GM23248 (cell line): ENCODE measurements at places on chromosomes 1 and 21. TPM values are rescaled to one million over a fixed set of nuclear protein-coding genes. Genes with fewer than 3 reads are reported as not detected.

Gene HSD3B2
- total RNA-seq, result not detected in 2 replicates

- no peaks in the 10 kb centered on the region for H3K4me1 ChIP-seq
- H3K36me3 ChIP-seq, result no peaks in the 10 kb centered on the region
- H3K4me3 ChIP-seq, result no peak overlapping the region
- DNase-seq, result no peak
- H3K27me3 ChIP-seq, result no peaks in the 10 kb centered on the region
Measured at GRCh38 chr1:74548961-74549750, 36.7 kb upstream of the LRRC53 start.

- no peaks in the 10 kb centered on the region for H3K36me3 ChIP-seq
- H3K4me1 ChIP-seq, result no peaks in the 10 kb centered on the region
- H3K27ac ChIP-seq, result no peak overlapping the region
Measured at GRCh38 chr1:194252199-194252598, 1065.8 kb upstream of the B3GALT2 start.

DNA sequence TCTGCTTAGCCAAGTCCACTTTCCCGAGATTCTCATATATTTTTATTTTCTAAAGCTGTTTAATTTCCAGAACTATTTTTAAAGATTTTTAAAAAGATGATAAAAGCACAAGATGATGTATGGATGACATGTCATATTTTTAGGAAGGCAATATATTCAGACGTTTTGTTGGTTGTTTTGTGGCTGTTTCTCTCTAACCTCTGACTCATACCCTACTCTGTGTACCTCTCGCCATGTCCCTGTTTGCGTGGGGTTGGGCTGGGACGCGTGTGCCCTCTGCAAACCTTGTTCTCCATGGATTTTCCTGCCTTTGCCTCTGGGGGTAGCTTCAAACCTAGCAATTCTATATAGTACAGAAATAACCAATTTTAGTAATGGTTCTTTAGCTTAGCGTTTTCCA, 132.0 kb downstream of the GALNT2 start:
- H3K4me1 ChIP-seq, result no peaks in the 10 kb centered on the region
- H3K4me3 ChIP-seq, result no peak overlapping the region
- no peaks in the 10 kb centered on the region for H3K36me3 ChIP-seq
